Stimulated activated CD8-positive, alpha-beta memory T cell treated with anti-CD3 and anti-CD28 coated beads, Interleukin-15, amount 100 ng/mL, for 4 hours (primary cell): ENCODE measurements at places on chromosomes 1 and 21.

GRCh38 chr1:153793261-153793972 is 18.2 kb downstream of the SLC27A3 start:
- no peak for DNase-seq

DNA sequence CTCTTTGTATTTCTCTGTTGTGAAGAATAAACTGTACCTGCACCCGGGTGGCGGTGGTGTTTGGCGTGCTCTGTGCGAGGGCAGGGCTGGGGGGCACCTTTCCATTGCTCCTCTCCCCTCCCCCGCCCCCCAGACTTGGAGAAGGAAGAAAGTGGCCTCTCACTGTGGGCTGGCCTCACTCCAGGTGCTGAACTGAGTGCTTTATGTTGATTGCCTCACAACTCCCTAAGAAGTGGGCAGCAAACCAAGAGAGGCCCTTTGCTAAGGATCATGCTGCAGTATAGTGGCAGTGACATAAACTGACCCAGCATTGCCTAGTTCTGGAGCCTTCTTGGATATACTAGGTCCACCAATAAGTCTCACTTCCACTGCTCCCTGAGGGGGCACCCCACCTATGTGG is 20.2 kb downstream of the A3GALT2 start:
- no peak for DNase-seq

- no peak for DNase-seq
Observed at GRCh38 chr1:24438423-24438901, 22.9 kb downstream of the NIPAL3 start.

GRCh38 chr1:55203064-55203463 is 12.1 kb downstream of the USP24 start:
- no peak for DNase-seq

- DNase-seq = no peak
Observed at GRCh38 chr1:37255868-37256267, 218.5 kb upstream of the ZC3H12A start.

DNA sequence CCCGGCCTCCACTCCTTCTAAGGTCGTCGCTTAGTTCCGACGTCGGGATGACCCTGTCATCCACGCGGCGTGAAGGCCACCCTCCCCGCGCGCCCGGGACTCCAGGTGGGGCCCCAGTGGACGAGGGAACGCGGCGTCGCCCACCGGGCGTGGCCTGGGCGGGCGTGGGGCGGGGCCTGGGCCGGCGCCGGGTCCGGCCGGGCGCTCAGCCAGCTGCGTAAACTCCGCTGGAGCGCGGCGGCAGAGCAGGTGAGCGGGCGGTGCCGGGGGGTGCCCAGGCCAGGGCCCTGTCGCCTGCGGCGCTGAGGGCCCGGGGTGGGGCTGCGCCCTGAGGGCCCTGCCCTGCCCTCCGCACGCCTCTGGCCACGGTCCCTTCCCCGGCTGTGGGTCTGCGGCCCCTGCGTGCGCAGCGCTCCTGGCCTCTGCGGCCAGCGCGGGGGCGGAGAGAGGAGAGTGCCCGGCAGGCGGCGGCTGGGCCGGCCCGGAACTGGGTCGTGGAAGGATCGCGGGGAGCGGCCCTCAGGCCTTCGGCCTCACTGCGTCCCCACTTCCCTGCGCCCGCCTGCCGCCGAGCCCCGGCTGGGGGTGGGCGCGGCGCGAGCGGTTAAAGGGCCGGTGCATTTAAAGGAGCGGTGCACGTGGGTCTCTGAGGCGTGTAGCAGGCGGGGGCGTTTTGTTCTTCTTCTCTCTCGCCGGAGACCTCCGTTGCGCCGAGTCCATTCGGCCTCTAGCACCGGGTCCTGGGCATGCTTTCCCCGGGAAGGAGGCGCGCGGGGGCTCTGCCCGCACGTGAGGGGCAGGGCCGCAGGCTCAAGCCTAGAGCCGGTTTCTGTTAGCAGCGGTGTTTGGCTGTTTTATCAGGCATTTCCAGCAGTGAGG is at the start of gene PSEN2:
PSEN2 (plus strand) TSS at position 216 of the 879 bp plus-strand sequence. CDS start 11,292 bp downstream, outside the sequence.
- DNase-seq = peak; percentile 43

DNA sequence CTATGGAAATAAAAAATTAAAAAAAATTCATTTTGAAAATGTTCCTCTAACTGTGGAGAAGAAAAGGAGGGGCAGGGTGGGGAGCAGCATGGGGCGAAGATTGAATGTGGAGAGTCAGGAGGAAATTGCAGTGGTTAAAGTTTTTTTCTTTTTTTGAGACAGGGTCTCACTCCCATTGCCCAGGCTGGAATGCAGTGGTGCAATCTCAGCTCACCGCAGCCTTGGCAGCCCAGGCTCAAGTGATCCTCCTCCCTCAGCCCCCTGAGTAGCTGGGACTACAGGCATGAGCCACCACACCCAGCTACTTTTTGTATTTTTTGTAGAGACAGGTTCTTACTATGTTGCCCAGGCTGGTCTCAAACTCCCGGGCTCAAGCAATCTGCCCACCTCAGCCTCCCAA is 67.6 kb downstream of the ADSS2 start:
- DNase-seq = no peak
